MG63 (cell line): ENCODE measurements at places on chromosomes 13 and 19. TPM values are rescaled to one million over a fixed set of nuclear protein-coding genes. Genes with fewer than 3 reads are reported as not detected.

ZNF329 gene
- 9.8 and 10.2 TPM in 2 replicates for total RNA-seq

GRCh38 chr13:102907886-102908515 is 62.2 kb downstream of the ERCC5 start:
- DNase-seq = no peak

DNA sequence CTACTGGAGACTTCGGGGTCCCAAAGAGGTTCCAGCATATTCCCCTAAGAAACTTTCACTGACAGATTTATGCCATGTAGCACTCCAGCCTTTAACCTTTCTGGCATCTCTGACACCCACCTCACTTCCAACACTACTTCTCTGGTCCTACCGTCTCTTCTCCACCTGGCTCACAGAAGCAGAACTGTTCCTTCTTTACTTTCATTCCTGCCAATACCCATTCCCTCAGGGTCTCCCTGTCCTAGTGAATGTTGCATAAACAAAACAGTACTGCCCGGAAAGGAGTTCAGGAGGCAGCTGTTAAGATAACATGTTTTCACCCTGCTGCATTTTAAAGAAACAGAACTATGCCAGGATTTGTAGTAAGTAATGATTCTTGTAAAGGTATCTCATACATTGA is 136.0 kb upstream of the MIR17HG start:
- DNase-seq = no peak

DNA sequence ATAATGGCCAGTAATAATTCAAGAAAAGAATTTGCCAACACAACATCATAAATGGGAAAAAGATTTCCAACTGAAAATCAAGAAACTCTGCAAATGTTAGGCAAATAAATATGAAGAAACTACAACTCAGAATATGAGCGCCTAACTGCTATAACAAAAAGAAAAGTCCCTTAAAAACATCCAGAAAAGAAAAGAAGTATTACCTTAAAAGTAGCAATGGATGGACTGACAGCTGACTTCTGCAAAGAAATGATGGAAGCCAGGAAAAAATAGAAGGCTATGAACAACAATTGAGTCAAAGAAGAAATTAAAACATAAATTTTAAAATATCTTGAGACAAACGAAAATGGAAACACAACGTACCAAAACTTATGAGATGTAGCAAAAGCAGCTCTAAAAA is 482.3 kb upstream of the ZNF507 start:
- no peak for DNase-seq

DNA sequence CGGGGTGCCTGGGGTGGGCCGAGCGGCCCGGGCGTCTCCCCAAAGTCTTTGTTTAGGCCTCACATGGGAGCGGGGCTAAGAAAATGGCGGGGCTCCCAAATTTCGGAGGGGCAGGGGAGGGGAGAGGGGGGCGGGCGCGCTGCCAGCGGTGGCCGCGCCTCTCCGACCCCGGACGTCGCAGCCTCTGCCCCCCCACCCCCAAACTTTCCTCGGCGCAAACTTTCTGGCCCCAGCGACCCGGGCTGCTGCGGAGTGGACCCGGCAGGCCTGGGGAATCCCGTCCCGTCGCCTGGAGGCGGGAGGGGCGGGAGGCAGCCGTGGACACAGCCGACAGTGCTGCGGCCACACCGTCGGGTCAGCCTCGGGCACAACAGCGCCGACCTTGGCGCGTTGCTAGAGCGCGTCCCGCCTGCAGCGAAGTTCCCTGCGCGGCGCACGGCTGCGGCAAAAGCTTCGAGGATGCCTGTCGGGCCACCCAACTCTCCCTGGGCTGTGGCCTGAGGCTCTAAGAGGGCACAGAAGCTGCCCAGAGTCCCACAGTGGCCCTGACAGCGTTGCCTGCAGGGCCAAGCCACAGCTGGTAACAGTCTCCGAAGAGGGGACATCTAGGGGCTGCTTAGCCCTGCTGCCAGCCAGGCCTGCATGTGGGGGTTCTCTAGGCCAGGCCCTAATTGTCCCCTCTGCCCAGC is 1.3 kb downstream of the NFIX start:
- peak; percentile 83 for DNase-seq

GRCh38 chr19:44744871-44745332 is 3.6 kb upstream of the BCL3 start:
- DNase-seq = no peak

DNA sequence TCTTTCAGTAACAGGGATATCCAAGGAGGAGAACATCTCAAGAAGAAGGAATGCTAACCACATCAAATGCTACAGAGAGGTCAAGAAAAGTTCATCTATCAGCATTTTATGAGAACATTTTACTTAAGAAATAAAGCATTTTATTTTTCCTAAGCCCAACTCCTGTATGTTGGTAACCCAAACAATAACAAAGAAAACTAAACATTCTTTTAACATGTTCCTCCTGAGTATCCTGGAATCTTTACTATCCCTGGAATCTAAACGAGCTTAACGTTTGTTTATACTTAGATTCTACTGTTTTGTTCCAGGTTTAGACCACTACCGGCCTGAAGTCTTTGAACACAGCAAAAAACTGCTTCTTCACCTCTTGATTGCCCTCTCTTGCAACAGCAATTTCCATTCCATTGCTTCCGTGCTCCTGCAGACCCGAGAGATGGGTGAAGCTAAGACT is 89.7 kb downstream of the ZAR1L start:
- DNase-seq = no peak

- DNase-seq = no peak
Measured at GRCh38 chr13:99322297-99323103, 15.3 kb upstream of the GPR183 start.
